ENCODE measurements at places on chromosomes 16 and 17. TPM values are rescaled to one million over a fixed set of nuclear protein-coding genes. Genes with fewer than 3 reads are reported as not detected.

TPPP3 gene
- 0.29 TPM for total RNA-seq

ZFPM1 gene
- 0.88 TPM for total RNA-seq

TBKBP1 gene
- total RNA-seq: 0.48 TPM

ZNF48 gene
- 5.2 TPM for total RNA-seq

DNA sequence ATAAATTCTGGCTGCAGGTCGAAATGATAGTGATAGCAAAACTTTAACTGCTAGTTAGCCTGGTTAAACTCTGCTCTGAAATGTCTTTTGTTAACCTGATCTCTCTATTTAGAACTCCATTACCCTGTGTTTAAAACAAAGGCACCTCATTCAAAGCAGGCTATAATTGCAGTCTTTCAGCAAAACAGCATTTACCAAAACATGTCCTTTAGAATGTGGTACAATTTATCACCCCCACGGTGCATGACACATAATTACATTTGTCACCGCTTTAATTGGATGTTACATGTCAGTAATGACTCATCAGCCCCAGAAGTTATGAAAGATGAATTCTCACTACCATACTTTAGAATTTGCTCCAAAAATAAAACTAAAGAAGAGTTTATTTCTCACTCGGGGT is 295.4 kb downstream of the TOX3 start:
- DNase-seq: peak; percentile 16

- DNase-seq: no peak
Observed at GRCh38 chr17:77838748-77839697, 119.5 kb upstream of the TNRC6C start.

Data from RPMI7951 (cell line).